ENCODE measurements at places on chromosomes 7 and 10.
A peak's percentile ranks its signal among the peaks of the same experiment; 100 is the strongest.

- H3K4me1 ChIP-seq, result peaks cover 62% of the 10 kb centered on the region
- DNase-seq, result no peak
- peaks cover 65% of the 10 kb centered on the region for H3K36me3 ChIP-seq
- peak overlapping the region; percentile 88 for H3K4me3 ChIP-seq
Measured at GRCh38 chr7:44882899-44883298, 2.4 kb downstream of the PURB start.

DNA sequence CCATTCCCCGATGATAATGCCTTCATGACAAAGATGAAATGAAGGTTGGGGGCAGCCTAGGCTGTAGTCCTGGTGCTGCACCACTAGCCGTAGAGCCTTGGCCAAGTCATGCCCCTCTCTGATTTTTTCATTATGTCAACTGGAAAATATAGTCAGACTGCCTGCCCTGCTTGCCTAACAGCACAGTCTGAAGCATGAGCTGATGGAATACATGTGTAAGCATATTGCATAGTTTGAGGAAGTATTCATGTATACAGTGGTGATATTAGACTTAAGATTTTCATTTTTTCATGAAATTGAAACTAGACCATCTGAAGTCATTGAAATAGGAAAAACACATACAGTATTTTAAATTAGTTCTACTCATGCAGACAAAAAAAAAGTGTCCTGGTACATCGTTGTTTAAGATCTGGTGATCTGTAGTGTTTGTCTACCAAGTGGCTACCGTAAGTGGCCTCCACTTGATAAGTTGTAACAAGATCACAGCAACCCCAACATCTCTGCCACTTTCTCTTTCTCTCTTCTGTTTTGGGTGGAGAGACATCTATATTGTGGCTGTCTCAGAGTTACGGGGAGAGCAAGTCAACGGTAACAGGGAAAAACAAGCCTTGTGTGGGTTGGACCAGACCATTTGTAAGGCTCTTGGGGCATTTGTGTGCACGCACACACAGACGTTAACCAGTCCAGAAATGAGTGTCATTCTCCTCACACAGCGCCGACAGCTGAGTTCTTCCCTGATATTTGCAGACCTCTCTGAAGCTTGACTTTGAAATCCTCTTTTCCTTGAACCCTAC, 716.6 kb upstream of the GALNT17 start:
- no peak overlapping the region for H3K27ac ChIP-seq
- no peaks in the 10 kb centered on the region for H3K36me3 ChIP-seq
- no peaks in the 10 kb centered on the region for H3K27me3 ChIP-seq
- H3K4me3 ChIP-seq, result no peak overlapping the region
- no peak for DNase-seq
- H3K4me1 ChIP-seq, result no peaks in the 10 kb centered on the region

- H3K4me1 ChIP-seq, result peaks cover 22% of the 10 kb centered on the region
- peaks cover 23% of the 10 kb centered on the region for H3K36me3 ChIP-seq
Measured at GRCh38 chr10:50522908-50523307, 100.8 kb downstream of the SGMS1 start.

DNA sequence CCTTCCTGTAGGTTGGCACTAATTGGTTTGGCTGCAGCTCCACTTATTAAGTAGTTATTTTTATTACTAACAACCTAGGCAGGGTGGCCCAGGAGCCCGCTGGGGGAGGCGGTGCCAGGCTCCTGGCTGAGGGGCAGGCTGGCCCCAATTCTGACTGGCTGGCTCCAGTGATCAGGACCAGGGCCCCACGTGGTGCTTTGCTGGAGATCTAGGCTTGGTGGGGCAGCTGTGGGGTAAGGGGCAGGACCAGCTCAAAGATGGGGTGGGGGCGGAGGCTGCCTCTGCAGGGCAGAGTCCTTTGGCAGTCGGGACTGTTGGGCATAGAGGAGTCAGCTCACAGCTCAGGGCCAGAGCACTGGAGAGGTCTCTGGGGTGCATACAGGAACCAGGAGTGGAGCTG, 2.4 kb downstream of the ASL start:
- no peaks in the 10 kb centered on the region for H3K36me3 ChIP-seq
- peaks cover 13% of the 10 kb centered on the region for H3K4me1 ChIP-seq

- no peak for DNase-seq
- no peaks in the 10 kb centered on the region for H3K4me1 ChIP-seq
- no peak overlapping the region for H3K27ac ChIP-seq
- H3K4me3 ChIP-seq, result no peak overlapping the region
Measured at GRCh38 chr10:90968328-90969081, 47.6 kb upstream of the ANKRD1 start.

Data from activated naive CD8-positive, alpha-beta T cell treated with anti-CD3 and anti-CD28 coated beads for 36 hours (primary cell).